ENCODE measurements at places on chromosomes 12 and 14.

DNA sequence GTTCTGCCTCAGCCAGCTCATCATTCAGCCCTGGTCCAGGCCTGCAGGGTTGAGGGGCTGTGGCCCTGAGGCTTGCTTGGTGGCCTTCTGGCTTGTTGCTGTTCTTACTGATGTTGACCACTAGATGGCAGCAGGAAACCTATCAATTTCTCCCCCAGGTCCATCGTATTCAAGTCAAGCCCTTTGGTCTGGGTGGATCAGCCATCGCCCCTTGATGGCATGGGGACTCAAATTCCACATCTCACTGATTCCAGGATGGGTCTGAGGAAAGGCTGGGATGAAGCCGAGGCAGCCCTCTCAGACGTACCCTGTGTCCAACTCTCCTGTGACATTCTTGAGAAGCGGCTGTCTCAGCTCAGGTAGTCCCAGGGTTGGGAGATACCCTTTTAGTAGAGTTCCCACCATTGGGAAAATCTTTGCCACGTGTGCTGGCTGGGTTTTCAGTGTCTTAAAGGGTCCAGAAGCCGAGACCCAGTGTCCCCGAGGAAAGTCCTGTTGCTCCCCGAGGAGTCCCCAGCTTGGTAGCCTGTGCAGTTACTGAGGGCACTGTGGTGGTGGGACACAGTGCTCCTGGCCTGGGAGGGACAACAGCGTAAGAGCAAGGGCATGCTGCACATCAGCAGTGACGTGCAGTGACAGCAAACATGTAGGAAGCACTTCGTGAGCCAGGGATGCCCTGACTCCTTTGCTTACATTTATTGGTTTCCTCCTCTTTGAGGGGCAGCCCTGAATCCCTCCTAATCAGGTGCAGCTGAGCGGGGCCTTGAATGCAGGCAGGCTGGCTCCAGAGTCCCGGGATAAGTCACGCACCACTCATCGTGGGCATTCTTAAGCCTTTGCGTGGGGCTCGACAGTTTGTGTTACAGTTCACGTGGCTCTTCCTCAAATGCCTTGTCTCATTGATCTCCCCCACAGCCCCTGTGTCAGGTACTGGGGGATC, 58.6 kb downstream of the TSPAN9 start:
- peak; percentile 92 for DNase-seq

GRCh38 chr14:101472518-101472849, 88.8 kb upstream of the DIO3 start:
- peak; percentile 32 for DNase-seq

DNA sequence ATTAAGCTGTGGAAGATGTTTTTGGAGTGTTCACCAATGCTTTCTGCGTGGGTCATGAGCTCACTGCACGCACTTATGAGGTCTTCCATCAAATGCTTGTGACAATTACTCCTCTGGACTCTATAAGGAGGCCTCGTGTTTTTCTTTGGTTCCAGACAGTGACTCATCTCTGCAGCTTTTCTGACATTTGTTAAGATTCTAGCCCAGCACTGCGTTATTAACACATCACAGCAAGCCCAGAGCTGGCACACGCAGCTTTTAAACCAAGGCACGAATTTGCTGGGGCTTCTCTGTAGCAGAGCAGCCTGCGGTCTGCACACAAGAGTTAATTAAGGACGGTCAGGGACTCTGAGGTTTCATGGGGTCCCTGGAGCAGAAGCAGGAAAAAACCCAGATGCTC, 16.9 kb downstream of the MEG3 start:
- DNase-seq, result peak; percentile 80

DNA sequence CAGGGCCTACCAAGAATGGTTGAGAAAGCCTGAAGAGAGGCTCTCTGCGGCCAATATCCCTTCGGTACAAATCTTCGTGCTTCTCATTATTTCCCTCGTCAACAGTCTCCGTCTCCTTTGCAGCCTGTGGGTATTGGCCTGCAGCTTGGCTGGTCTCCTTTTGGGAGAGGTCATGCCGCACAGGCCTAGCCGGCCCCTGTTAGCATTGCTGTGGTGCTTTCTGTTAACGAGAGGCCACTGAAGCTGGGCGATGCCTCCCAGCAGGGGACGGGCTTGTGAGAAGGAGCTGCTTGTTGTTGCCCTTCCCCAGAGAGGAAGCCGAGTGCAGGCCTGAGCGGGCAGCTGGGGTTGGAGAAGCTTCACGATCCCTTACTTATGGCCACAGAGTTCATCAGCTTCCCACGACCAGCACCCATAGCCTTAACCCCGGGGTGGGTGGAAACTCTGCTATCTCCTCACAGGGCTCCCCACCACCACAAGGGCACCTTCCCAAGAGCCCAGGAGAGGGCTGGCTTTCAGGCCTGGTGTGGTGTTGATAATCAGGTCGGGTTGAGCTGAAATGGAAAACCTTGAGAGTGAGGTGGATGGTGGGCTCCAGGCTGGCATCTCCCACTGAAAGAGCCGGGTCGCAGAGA, 228.6 kb downstream of the ZFP36L1 start:
- DNase-seq, result no peak

- DNase-seq, result no peak
Observed at GRCh38 chr12:123106640-123107359, 44.1 kb downstream of the PITPNM2 start.

DNA sequence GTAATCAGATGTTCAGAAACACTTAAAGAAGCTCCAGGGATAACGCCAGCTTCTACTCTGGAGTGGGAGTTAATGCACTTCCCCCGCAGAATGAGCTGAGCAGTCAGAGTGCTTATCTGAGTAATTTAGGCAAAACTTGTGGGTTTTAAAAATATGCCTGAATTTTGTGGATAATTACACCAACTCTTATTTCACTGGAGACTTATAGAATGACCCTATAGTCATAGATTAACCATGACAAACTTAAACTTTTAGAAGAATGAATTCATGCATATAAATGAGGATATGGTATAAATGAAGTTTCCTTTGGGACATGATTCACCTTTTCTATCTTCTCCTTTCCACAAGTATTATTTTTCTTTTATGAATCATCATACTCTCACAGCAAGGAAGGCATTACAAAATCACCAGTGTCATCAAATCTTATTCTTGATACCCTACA, 241.1 kb upstream of the FBXO33 start:
- DNase-seq, result no peak

GRCh38 chr12:50041062-50041860, 16.0 kb upstream of the RACGAP1 start:
- DNase-seq, result peak; percentile 54

GRCh38 chr14:97458661-97459579, 661.7 kb downstream of the VRK1 start:
- DNase-seq, result peak; percentile 64

DNA sequence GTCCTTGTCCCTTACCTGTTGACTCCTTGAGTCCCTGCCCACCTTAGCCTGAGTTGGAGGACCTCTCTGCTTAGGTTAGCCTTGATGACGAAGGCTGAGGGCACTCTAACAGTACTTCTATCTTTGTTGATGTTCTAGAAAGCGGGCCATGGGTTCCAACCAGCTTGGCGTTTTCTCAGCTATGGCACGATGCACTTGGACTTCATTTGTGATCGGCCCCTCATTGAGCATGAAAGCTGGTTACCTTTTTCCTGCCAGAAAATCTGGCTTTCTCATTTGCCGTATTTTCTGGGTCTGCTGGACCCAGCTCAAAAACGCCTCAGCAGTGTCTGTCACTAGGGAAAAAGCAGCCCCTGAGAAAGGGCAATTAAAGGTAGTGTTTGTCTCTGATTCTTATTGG, 290.8 kb downstream of the EMP1 start:
- no peak for DNase-seq

DNA sequence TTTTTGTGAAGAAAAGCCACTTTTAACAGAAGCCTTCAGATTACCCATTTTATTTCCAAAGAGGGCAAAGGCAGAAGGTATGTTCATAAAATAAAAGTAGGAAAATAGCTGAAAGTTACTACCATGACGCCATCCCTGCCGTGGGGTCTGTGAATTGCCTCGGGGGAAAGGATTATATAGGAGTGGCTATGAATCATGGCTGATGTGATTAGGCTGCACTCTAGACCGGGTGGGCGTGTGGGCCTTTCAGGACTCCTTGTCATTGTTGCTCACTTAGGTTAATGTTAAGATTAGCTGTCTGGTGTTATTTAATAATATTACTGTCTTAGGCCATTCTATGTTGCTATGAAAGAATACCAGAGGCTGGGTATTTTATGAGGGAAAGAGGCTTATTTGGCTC, 195.5 kb downstream of the EGLN3 start:
- no peak for DNase-seq

GRCh38 chr14:97025722-97026121, 228.5 kb downstream of the VRK1 start:
- no peak for DNase-seq

- DNase-seq, result peak; percentile 80
Observed at GRCh38 chr12:3152011-3152511, 74.9 kb downstream of the TSPAN9 start.

GRCh38 chr12:108950991-108951739, 69.7 kb downstream of the SVOP start:
- peak; percentile 87 for DNase-seq

DNA sequence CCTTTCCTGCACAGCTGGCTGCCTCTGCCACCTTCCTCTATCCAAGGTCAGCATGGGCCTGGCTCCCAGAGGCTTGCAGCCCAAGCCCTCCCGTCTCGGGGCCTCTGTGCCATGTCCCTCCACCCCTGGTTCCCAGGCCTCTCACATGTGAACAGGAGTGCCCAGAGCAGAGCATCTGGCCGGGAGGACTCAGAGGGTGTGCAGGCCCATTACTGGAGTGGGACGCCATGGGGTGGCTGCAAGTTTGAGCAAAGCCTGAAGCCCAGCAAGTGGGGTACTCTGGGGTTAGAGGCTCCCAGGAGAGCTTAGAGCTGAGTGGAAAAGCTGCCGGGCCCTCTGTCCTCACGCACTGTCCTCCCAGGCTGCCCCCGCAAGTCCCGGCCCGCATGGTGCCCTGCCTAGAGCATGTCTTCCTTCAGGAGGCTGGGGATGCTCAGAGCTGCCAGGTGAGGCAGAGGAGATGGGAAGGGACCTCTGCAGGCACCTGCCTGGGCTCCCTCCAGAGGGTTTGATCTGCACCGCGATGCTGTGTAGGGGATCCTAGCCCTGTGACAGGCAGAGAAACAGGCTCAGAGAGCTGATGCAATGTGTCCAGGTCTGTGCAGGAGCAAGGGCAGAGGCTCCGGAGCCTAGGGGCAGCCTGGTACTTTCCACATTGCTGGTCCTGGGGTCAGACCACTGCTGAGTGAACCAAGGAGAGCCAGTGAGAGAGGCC, 39.8 kb downstream of the DIO3 start:
- no peak for DNase-seq

DNA sequence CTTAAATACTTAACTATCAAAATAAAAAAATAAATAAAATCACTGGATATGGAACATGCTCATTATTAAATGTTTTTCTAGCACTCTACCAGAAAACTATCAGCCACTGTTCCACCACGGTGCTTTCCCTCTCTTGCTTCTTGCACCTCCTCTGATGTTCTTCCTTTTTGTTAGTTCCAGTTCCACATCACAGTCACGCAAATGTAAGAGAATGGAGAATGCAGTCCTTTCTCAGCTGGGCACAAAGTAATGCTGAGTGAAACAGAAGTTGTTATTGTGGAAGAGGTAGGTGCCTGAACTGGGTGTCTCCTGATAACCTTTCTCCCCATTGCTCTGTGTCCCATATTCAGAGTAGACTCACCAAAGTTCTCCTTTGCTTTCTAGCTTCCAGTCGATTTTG, 1116.9 kb upstream of the TMEM132C start:
- no peak for DNase-seq

- DNase-seq, result no peak
Observed at GRCh38 chr12:41897593-41897992, 247.1 kb downstream of the GXYLT1 start.

DNA sequence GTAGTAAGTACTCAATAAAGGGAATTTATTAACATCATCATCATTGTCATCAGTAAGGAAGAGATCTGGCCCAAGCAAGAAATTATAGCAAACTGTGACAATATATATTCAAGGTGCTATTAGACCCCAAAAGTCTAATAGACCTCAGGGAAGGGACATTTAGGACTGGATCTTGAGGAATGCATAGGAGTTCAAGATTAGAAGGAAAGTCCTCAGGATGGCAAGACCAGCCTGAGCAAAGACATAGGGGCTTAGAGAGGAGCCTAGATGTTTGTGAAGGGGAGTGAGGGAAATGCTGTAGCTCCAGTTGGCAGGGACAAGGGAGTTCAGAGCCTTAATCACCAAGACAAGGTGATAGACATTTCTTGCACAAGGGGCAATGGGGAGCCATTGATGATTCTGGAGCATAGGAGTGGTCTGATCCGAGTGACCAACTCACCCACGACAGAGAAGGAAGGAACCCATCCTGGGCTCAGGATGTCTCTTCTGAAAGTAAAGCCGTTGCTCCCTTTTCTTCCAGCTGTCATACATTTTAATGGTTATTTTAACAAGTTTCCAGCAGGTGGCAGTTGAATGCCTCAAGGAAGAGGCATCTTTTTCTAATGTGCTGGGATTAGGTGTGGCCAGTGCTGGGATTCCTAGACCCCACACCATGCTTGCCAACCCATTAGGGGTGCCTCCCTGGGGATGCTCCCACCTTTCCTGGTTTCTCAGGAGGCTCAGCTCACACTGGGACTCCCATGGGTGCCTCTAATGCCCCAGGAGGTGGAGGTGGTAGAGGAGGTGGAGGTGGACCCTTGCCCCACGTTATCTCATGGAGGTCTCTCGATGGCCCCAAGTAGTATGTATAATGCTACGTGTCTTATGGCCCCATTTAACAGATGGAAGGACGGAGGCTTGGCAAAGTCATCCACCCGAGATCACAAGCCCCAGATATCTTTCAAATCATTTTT, 37.8 kb downstream of the PHETA1 start:
- DNase-seq, result peak; percentile 70

- DNase-seq, result no peak
Observed at GRCh38 chr12:76595056-76595455, 35.5 kb upstream of the OSBPL8 start.

DNA sequence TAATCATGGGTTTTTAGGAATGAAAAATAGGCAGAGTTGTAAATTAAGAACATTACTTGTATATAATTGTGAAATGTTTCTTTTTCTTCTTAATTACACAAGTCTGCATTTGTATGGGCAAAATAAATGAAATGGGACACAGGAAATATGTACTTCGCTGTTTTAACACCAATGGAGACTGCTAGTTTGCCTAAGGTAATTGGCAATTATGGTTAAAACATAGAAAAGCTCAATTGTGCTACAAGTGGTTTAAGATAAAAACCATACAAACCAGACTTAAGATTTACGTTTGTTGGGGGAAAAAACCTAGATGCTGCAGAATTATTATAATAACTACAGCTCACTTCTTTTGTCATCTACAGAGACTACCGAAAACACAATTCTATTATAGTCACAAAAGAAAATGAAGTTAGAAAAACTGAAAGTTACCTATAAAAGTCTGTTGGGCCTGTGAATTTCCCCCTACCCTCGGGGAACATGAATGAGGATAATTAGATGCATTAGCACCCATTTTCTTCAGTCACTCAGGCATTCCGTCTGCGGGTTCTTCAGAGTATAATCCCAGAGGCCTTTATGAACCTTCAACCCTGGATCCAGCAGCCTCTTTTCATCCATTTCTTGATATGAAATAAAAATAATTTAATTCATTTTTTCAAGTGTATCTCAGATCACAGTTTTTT, 37.2 kb downstream of the BTBD7 start:
- peak; percentile 62 for DNase-seq

DNA sequence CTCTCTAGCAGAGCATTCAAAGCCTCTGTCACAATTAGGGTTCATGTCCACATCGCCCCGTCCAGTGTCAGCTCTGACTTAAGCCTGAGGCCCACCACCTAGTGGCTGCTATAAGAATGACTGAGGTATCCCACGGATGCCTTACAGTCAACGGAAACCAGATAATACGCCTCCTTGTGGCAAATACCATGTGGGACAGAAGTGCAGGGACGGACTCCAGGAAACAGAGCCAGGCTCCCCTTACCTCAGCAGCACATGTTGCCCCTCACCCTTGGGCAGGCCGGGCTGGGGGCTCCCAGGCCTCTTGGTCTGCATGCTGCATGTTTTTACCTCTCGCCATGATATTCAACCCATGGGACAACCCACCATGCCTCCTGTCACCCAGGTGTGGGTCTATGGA, 86.3 kb downstream of the VWF start:
- peak; percentile 93 for DNase-seq
